Pancreas (tissue), 10 donors: ENCODE measurements at places on chromosomes 1 and 21. TPM values are rescaled to one million over a fixed set of nuclear protein-coding genes. Genes with fewer than 3 reads are reported as not detected.

GRCh38 chr1:193841857-193842256 is 655.4 kb upstream of the B3GALT2 start:
- no peaks in the 10 kb centered on the region for H3K27me3 ChIP-seq
- H3K4me3 ChIP-seq = no peak overlapping the region
- no peaks in the 10 kb centered on the region for H3K4me1 ChIP-seq
- DNase-seq = no peak
- H3K36me3 ChIP-seq = no peaks in the 10 kb centered on the region

- peaks cover 7% of the 10 kb centered on the region for H3K27me3 ChIP-seq
Measured at GRCh38 chr1:227999056-227999930, 7.5 kb upstream of the WNT3A start.

- no peaks in the 10 kb centered on the region for H3K36me3 ChIP-seq
- H3K4me3 ChIP-seq = peak overlapping the region; percentile 93
- H3K27ac ChIP-seq = peak overlapping the region; percentile 98
- DNase-seq = no peak
- H3K27me3 ChIP-seq = no peaks in the 10 kb centered on the region
- peaks cover 14% of the 10 kb centered on the region for H3K4me1 ChIP-seq
Measured at GRCh38 chr1:51877434-51878307, 856 bp downstream of the NRDC start.

The MARK1 gene
- total RNA-seq = 2.7 TPM

The RABGGTB gene
- 36.8 TPM for total RNA-seq

The ASCL5 gene
- total RNA-seq = 0.61 TPM

GRCh38 chr1:3858231-3858981 is 1.1 kb downstream of the DFFB start:
- H3K27me3 ChIP-seq = no peaks in the 10 kb centered on the region
- no peaks in the 10 kb centered on the region for H3K36me3 ChIP-seq
- H3K27ac ChIP-seq = no peak overlapping the region
- peaks cover 13% of the 10 kb centered on the region for H3K4me1 ChIP-seq
- H3K4me3 ChIP-seq = peak overlapping the region; percentile 97

DNA sequence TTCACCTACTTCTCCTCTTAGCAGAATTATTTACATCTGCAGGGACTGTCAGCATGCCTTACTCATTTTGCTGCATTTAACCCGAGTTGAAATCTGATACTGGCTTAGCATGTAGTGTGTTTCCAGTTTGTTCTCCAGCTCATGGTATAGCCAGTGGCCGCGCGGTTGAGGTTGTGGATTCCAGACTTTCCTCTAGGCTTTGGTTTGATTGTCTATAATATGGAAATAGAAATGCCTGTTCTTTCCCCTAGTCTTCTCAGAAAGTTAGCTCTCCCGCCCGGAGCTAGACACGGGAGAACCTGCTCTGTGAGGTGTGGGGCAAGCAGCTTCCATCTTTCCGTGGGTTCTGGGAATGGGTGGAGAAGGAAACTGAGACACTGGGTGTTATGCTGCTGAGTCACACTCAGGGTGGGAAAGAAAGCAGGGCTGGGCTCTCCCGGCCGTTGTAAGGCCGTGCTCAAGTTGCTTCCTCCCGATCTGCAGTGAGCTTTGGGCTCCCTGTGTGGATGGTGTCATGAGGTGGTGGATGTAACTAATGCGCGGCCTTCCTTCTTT is 206.8 kb upstream of the TMEM51 start:
- H3K4me1 ChIP-seq = no peaks in the 10 kb centered on the region
- no peak overlapping the region for H3K27ac ChIP-seq
- no peak for DNase-seq
- no peak overlapping the region for H3K4me3 ChIP-seq
- no peaks in the 10 kb centered on the region for H3K27me3 ChIP-seq

- no peaks in the 10 kb centered on the region for H3K27me3 ChIP-seq
- DNase-seq = peak; percentile 82
- peak overlapping the region; percentile 82 for H3K27ac ChIP-seq
- H3K4me1 ChIP-seq = peaks cover 86% of the 10 kb centered on the region
Measured at GRCh38 chr1:164637461-164638375, 78.7 kb downstream of the PBX1 start.

- H3K4me3 ChIP-seq = no peak overlapping the region
- no peaks in the 10 kb centered on the region for H3K27me3 ChIP-seq
- DNase-seq = no peak
- no peaks in the 10 kb centered on the region for H3K4me1 ChIP-seq
- no peak overlapping the region for H3K27ac ChIP-seq
Measured at GRCh38 chr1:183247066-183247465, 61.0 kb downstream of the LAMC2 start.

The ANKRD65 gene
- 12.0 TPM for total RNA-seq
